ENCODE measurements at places on chromosomes 1 and 21.

DNA sequence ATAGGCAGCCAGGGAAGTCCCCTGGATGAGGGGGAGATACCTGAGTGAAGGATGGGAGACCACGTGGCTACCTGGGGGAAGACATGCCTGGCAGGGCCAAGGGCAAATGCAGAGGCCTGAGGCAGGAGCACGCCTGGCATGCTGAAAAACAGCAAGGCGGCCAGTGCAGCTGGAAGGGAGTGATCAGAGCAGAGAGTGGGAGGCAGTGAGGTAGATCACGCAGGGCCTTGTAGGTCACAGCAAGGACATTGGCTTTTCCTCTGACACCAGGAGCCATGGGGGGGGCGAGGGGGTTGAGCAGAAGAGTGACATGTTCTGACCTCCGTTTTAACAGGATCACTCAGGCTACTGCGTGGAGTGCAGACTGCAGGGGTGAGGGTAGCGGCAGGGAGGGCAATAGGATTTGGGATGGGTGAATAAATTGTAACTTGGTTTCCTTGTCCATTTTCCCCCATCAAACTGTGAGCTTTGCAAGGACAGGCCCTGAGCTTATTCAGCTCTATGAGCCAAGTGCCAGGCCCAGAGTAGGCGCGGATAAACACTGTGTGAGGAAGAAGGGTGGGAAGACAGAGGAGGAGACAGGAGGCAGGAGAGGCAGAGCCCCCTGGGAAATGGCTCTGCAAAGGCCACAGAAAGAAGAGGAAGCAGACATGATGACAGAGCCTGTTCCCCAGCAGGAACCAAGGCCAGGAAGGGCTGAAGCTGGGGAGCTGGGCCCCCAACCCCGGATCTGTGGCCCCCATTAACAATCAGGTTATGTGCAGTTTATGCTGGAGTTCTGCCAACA, 16.6 kb downstream of the IFI6 start:
- DNase-seq, result no peak
- H3K36me3 ChIP-seq, result no peaks in the 10 kb centered on the region
- peaks cover 30% of the 10 kb centered on the region for H3K4me1 ChIP-seq
- no peak overlapping the region for H3K27ac ChIP-seq

- peak overlapping the region; percentile 54 for H3K4me3 ChIP-seq
- no peak overlapping the region for H3K27ac ChIP-seq
These were observed 569 bp upstream of the DAB1 start for GRCh38 chr1:57424231-57425027.

GRCh38 chr21:34182436-34182835, 109.1 kb downstream of the MRPS6 start:
- no peak overlapping the region for H3K4me3 ChIP-seq
- DNase-seq, result no peak
- no peak overlapping the region for H3K27ac ChIP-seq
- peaks cover 6% of the 10 kb centered on the region for H3K4me1 ChIP-seq
- H3K27me3 ChIP-seq, result no peaks in the 10 kb centered on the region

GRCh38 chr1:192167911-192168700, 9.8 kb downstream of the RGS18 start:
- H3K4me1 ChIP-seq, result no peaks in the 10 kb centered on the region
- H3K27me3 ChIP-seq, result no peaks in the 10 kb centered on the region
- H3K27ac ChIP-seq, result no peak overlapping the region
- no peak overlapping the region for H3K4me3 ChIP-seq
- no peaks in the 10 kb centered on the region for H3K36me3 ChIP-seq

DNA sequence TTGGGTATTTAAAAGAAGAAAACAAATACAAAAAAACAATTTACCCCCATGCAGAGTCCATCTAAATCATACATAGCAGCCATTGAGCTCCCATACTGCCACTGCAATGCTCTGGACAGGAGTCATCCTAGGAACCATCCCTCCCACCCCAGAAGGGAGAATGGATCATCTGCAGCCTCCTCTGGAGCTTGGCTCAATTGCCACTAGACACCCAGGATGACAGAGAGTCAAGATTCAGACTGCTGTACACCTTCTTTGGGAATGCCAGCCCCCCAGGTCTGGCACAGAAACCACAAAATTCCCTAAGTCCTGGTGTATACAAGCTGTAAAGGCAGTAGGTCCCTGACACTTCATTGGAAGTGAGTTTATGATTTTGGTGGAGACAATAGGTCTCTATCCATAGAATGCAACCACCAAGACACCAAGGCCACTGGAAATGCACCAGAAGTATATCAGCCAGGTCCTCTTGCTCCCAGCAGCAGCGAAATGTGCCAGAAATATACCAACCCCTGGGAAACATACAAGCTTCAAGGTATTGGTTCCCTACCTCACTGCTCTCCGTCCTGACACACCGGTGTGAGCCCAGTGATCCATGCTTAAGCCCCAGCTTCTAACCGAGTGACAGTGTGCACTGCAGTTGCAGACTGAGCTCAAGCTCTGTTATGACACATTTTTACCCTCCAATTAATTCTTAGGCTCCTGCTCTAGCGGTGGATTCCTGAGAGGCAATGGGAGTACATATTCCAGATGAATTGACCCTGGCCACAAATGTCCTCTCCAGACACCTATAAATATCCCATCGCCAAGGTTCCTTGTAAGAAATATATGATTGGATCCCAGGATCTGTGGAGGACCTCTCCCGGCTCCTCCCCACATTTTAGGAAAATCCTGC, 4.4 kb downstream of the TAL1 start:
- no peak overlapping the region for H3K4me3 ChIP-seq
- H3K4me1 ChIP-seq, result peaks cover 35% of the 10 kb centered on the region
- peaks cover 68% of the 10 kb centered on the region for H3K27me3 ChIP-seq
- no peaks in the 10 kb centered on the region for H3K36me3 ChIP-seq
- DNase-seq, result no peak

DNA sequence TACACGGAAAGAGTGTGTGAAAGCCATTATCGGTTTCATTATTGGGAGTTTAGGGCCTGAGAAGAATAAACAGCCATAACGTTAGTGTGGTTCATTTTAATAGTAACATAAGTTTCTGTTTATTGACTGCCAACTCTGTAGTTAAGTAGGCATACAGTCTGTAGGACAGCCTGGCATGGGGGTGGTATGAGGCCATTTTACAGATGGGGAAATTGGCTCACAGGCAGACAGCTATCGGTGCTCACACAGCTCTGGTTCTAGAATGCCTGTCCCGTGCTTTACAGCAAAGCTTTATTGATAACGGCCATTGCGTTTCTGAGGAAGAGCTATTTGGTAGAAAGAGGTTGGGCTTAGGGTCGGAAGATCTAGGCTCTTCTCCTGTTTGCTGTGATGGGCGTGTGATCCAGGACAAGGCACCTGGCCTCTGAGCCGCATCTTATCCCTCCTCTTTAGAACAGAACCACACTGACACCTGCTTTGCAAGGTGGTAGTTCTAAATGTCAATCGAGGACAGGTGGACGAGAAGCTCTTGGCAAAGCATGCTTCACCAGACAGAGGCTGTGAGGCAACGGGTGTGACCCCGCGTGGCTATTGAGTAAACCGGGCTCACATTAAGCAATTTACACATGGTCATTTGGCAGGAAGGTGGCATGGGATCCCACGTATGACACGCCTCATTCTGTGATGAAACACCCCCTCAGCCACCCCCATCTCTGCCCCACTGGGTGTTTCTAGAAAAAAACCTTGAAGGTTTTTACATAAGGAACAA, 14.9 kb downstream of the ETS2 start:
- H3K4me1 ChIP-seq, result no peaks in the 10 kb centered on the region
- H3K4me3 ChIP-seq, result no peak overlapping the region
- H3K36me3 ChIP-seq, result peaks cover 94% of the 10 kb centered on the region
- no peaks in the 10 kb centered on the region for H3K27me3 ChIP-seq
- DNase-seq, result no peak
- no peak overlapping the region for H3K27ac ChIP-seq

GRCh38 chr1:24912376-24913273, 17.5 kb downstream of the RUNX3 start:
- H3K4me3 ChIP-seq, result no peak overlapping the region
- no peaks in the 10 kb centered on the region for H3K27me3 ChIP-seq
- DNase-seq, result no peak
- H3K4me1 ChIP-seq, result peaks cover 89% of the 10 kb centered on the region
- peak overlapping the region; percentile 96 for H3K27ac ChIP-seq

DNA sequence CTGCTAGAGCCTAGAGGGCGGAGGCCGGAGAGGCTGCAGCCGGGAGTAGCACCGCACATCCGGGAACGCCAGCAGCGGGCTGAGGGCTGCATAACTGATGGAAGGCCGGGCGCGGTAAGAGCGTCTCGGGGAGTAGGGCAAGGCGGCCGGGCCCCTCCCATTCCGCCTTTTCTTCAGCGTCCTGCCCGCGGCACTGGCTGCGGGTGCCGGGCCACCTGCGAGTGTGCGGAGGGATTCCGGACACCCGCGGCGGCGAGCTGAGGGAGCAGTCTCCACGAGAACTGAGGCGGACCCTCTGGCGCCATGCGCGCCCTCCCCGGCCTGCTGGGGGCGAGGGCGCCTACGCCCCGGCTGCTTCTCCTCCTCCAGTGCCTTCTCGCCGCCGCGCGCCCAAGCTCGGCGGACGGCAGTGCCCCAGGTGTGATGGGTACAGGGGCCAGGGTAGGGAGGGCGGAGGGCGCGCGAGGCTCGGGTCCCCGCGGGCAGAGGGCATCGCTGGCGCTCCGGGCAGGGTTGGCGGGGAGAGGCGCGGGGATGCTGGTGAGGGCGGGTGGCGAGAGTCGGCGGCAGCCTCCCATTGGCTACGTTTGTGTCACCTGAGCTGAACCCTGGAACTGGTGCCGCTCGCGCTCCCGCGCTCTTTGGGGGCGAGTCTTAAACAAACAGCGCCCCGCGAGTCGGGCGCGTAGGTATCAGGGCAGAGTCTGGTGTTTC, 334.4 kb downstream of the SRGAP2C start:
- no peaks in the 10 kb centered on the region for H3K27me3 ChIP-seq
- peaks cover 59% of the 10 kb centered on the region for H3K4me1 ChIP-seq
- H3K36me3 ChIP-seq, result peaks cover 6% of the 10 kb centered on the region
- peak; percentile 88 for DNase-seq

DNA sequence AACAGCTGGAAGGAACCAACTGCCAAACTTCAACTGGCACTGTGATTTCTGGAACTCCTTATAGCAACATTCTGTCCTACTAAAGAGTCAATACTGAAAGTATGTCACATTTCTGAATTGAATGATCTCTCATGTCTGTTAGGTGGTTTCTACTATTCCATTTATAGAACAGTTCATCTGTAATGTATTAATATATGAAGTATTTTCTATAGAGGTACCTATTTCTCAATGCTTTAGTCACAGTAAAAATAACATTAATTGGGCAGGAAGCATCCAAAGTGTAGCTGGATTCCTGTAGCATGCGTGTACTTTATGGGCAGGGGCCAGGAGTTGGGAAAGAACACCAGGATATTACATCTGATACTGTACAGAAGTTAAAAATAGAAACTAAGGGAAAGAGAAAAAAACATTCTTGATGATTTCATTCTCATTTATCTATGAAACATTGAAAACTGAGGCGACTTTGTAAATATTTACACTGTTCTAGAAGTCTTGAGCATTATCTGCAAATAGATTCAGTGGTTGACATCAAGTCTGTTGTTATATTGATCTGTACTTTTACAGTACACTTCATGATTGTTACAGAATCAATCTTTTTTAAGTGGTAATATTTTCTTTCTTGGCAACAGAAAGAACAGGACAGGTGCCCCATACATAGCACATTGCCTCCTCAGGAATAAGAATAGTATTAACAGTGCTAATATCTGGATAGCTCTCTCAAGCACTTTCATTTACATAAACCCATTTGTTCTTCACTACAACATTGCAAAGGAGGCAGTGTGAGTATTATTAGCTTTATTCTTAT, 6.2 kb upstream of the ZNF281 start:
- H3K4me3 ChIP-seq, result no peak overlapping the region
- peaks cover 10% of the 10 kb centered on the region for H3K4me1 ChIP-seq
- H3K36me3 ChIP-seq, result no peaks in the 10 kb centered on the region
